ENCODE measurements at places on chromosomes 3 and 15.

DNA sequence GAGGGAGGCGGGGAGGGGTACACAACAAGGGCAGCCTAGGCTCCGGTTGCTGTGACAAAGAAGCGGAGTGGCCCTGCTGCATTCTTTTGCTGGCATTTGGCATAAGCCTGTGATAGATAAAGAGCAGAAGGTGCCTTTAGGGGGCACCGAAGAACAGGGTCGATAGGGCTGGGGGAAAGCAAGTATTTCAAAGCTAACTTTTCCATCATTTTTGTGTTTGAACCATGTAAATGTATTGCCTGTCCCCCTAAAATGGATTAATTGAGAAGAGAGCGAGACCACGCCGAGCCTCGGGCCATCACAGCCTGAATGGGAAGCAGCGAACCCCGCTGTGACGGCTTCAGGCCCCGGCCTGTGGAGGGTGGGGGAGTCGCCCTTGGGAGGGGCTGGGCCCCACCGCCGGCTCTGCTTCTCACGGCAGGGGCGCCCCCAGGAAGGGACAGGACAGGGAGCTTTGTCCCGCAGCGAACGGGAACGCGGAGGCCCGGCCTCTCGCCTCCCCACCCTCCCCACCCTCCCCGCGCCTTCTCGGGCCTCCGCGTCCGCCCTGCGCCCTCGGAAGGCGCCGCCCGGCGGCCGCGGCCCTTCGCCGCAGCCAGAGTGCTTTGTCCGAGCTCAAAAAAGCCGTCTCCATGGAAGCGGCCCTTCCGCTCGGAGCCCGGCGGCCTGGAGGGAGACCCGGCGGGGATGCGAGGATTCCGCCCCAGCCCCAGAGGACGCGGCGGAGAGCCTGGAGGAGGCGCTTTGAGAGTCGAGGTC is 32.4 kb upstream of the ALDH1L1 start:
- peak overlapping the region; percentile 89 for H3K27ac ChIP-seq
- peaks cover 8% of the 10 kb centered on the region for H3K4me1 ChIP-seq
- peak overlapping the region; percentile 41 for H3K4me3 ChIP-seq
- no peaks in the 10 kb centered on the region for H3K27me3 ChIP-seq
- peak; percentile 77 for DNase-seq

DNA sequence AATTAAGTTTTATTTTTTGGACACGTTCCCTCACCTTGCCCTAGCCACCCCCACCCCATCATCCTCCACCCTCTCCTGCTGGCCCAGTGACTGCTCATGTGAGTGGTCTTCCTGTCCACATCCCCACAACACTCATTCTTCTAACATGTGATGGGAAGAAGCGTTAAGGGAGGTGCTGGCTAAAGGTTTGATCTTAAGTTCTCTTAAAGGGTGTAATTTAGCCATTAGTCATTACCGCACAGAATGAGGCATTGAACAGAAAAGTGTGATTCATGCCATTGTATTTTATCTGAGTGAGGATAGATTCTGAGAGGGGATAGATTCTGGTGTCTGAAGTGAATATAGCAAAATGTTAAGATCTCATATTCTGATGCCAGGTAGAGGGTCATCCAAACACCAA is 272.9 kb upstream of the TPM1 start:
- no peak for DNase-seq
- no peak overlapping the region for H3K4me3 ChIP-seq
- no peak overlapping the region for H3K27ac ChIP-seq
- H3K27me3 ChIP-seq: no peaks in the 10 kb centered on the region

- no peaks in the 10 kb centered on the region for H3K4me1 ChIP-seq
- DNase-seq: no peak
- H3K27me3 ChIP-seq: no peaks in the 10 kb centered on the region
- no peak overlapping the region for H3K27ac ChIP-seq
These were observed 29.6 kb upstream of the EHHADH start for GRCh38 chr3:185283374-185283935.

GRCh38 chr15:40843885-40844695 is at the start of gene SPINT1:
SPINT1 (plus strand) TSS chr15:40844048; CDS start chr15:40844555, 507 bp downstream.
- no peaks in the 10 kb centered on the region for H3K27me3 ChIP-seq
- no peak for DNase-seq
- no peaks in the 10 kb centered on the region for H3K36me3 ChIP-seq
- H3K4me1 ChIP-seq: peaks cover 9% of the 10 kb centered on the region

DNA sequence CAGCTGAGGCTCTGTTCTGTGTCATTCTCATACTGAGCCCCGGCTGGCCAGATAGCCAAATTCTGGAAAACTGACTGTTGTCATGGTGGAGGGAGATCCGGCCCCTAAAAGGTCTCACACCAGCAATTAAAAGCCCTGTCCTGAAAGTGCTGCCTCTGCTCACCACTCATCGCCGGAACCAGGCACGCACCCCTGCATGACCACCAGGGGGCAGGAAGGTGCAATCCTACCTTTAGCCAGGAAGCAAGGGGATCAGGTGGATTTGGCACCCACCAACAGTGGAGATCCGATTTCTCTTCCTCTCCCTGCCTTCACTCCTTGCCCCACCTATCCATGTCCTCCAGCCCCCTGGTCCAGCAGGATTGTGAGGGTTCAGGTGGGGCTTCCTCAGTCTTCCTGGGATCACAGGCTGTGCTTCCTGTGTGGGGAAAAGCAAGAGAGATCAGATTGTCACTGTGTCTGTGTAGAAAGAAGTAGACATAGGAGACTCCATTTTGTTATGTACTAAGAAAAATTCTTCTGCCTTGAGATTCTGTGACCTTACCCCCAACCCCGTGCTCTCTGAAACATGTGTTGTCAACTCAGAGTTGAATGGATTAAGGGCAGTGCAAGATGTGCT is 16.1 kb upstream of the CACNA2D2 start:
- no peaks in the 10 kb centered on the region for H3K27me3 ChIP-seq
- H3K36me3 ChIP-seq: no peaks in the 10 kb centered on the region
- DNase-seq: no peak

GRCh38 chr15:72375501-72375845 is 341 bp downstream of the HEXA start:
- DNase-seq: no peak
- H3K27ac ChIP-seq: peak overlapping the region; percentile 89
- H3K4me1 ChIP-seq: peaks cover 13% of the 10 kb centered on the region
- H3K4me3 ChIP-seq: peak overlapping the region; percentile 87
- no peaks in the 10 kb centered on the region for H3K36me3 ChIP-seq
- no peaks in the 10 kb centered on the region for H3K27me3 ChIP-seq

DNA sequence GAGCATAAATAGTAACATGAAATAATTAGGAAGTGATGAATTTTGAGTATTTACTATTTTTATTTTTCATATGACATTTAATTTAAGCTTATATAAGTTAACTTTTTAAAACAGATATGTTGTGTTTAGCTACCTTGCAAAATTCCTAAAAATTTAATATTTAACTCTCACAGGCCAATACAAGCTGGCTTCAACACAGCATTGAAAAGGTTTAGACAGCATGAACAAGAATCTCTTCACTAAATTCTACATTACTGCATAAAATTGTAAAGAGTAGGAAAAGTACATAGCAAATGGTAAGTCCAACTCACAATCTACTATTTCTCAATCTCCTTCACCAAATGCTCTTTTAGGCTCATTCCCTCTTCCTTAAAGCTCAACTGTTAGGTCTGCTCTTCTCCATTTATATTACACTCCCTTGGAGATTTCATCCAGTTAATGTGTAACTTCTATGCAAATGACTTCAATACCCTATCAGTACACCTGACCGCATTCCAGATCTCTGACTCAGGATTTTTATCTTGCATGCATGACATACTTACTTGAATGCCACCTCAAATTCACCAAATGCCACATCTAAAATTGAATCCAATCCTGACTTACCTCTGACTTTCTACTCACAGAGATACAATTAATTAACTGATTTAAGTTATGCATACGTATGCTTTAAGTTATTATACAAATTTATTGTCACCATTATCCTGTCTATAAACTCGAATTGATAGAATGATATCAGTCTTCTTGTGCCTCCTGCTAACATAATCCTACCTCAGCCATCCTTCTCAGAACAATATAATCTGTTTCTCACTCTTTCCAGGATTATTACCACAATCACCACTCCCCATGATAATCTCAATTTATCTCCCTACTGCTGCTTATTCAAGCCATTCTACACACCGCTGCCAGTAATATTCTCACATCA is 127.0 kb downstream of the STAG1 start:
- no peaks in the 10 kb centered on the region for H3K27me3 ChIP-seq
- H3K4me1 ChIP-seq: no peaks in the 10 kb centered on the region
- no peak overlapping the region for H3K27ac ChIP-seq
- no peak overlapping the region for H3K4me3 ChIP-seq
- no peaks in the 10 kb centered on the region for H3K36me3 ChIP-seq
- no peak for DNase-seq

- no peaks in the 10 kb centered on the region for H3K36me3 ChIP-seq
- H3K4me1 ChIP-seq: no peaks in the 10 kb centered on the region
- no peaks in the 10 kb centered on the region for H3K27me3 ChIP-seq
- no peak overlapping the region for H3K4me3 ChIP-seq
- no peak for DNase-seq
These were observed 192.5 kb downstream of the RSL24D1 start for GRCh38 chr15:55003965-55004873.

DNA sequence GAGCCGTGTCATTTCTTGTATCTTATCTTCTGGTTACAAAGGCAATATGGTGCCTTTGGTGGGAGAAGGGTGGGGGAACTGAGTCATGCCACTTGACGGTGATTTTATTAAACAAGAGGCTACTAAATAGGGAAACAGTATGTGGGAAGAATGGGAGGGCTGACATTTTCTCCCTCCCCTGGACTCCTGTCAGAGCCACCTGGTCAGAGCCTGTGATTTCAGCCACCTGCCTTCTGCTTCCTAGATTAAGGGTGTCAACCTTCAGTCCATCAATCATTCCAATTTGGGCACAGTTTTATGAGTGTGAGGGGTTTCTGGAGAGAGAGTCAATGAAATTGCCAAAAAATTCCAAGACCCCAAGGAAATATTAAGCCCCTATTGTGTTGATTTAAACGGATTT is 87.4 kb downstream of the CHDH start:
- H3K4me1 ChIP-seq: no peaks in the 10 kb centered on the region
- no peak overlapping the region for H3K27ac ChIP-seq
- H3K27me3 ChIP-seq: no peaks in the 10 kb centered on the region
- no peak for DNase-seq

- H3K4me1 ChIP-seq: no peaks in the 10 kb centered on the region
- no peak overlapping the region for H3K4me3 ChIP-seq
- H3K36me3 ChIP-seq: no peaks in the 10 kb centered on the region
- no peak overlapping the region for H3K27ac ChIP-seq
- no peaks in the 10 kb centered on the region for H3K27me3 ChIP-seq
- no peak for DNase-seq
These were observed 66.9 kb upstream of the CADM2 start for GRCh38 chr3:84891851-84892250.

GRCh38 chr3:29436612-29437323 is 155.9 kb downstream of the RBMS3 start:
- no peak for DNase-seq
- peaks cover 22% of the 10 kb centered on the region for H3K4me1 ChIP-seq
- H3K27me3 ChIP-seq: no peaks in the 10 kb centered on the region
- H3K36me3 ChIP-seq: no peaks in the 10 kb centered on the region
- H3K27ac ChIP-seq: no peak overlapping the region

GRCh38 chr3:177642804-177643125 is 445.5 kb upstream of the TBL1XR1 start:
- H3K4me3 ChIP-seq: no peak overlapping the region
- H3K27me3 ChIP-seq: no peaks in the 10 kb centered on the region
- H3K36me3 ChIP-seq: no peaks in the 10 kb centered on the region
- peak overlapping the region; percentile 66 for H3K27ac ChIP-seq
- DNase-seq: no peak
- peaks cover 19% of the 10 kb centered on the region for H3K4me1 ChIP-seq

DNA sequence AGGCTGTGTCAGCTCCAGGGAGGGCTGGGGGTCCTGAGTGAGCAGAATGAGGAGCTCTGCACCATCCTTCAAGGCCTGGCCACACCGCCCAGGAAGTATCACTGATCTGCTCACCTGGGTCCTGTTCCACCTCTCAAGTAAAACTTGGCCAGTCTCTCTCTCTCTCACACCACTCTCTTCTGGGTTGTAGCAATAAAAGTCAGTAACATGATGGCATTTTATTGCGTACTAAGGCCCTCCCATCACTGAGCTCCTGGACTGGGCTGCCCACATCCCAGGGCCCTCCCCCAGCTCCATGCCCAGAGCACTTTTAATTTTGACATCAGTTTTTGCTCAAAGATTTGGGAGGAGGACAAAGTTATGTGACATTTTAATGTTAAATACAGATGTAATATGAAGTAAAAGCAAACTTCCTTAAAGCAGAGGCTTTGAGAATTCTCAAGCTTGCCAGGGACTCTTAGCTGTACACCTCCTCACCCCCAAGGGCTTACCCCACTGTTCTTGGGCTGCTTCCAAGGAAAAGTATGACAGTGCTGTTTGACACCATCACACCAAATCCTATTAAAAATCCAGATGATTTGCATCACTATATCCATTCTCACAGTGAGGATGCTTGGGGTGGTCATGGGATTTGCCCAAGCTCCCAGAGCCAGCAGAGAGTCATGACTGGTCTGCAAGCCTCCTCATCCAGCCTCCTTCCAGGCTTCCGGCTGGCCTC is 105.1 kb upstream of the SLCO2A1 start:
- no peak overlapping the region for H3K4me3 ChIP-seq
- H3K4me1 ChIP-seq: no peaks in the 10 kb centered on the region
- H3K36me3 ChIP-seq: no peaks in the 10 kb centered on the region
- no peak for DNase-seq
- no peak overlapping the region for H3K27ac ChIP-seq
- H3K27me3 ChIP-seq: no peaks in the 10 kb centered on the region

GRCh38 chr15:41927536-41927935 is 33.7 kb upstream of the SPTBN5 start:
- no peak overlapping the region for H3K4me3 ChIP-seq
- peak overlapping the region; percentile 68 for H3K27ac ChIP-seq
- no peak for DNase-seq
- peaks cover 14% of the 10 kb centered on the region for H3K36me3 ChIP-seq
- no peaks in the 10 kb centered on the region for H3K27me3 ChIP-seq
- H3K4me1 ChIP-seq: peaks cover 19% of the 10 kb centered on the region

DNA sequence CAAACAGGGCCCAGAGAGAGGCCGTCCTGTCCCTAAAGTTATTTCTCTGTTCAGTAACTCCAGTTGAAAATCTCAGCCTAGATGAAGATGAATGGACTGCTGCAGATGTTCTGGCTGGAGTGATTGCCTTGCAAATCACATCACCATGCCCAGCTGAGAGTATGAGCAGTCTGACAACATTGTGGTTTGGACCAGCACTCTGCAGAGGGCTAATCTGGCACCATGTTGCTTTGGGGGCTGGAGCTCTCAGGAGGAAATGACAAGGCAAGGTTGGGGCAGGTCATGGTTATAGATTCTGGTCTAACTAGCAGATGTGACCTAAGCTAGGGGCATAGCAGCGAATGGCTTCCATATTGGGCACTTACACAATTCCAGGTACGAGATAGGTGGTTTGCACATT is 314.2 kb downstream of the CLSTN2 start:
- H3K27ac ChIP-seq: no peak overlapping the region
- no peaks in the 10 kb centered on the region for H3K27me3 ChIP-seq
- no peak for DNase-seq
- H3K4me1 ChIP-seq: peaks cover 2% of the 10 kb centered on the region
- H3K36me3 ChIP-seq: no peaks in the 10 kb centered on the region
- H3K4me3 ChIP-seq: no peak overlapping the region

Measured in ascending aorta (tissue), 2 donors.